ELR (cell line): ENCODE measurements at places on chromosomes 16 and 17.
A peak's percentile ranks its signal among the peaks of the same experiment; 100 is the strongest.

DNA sequence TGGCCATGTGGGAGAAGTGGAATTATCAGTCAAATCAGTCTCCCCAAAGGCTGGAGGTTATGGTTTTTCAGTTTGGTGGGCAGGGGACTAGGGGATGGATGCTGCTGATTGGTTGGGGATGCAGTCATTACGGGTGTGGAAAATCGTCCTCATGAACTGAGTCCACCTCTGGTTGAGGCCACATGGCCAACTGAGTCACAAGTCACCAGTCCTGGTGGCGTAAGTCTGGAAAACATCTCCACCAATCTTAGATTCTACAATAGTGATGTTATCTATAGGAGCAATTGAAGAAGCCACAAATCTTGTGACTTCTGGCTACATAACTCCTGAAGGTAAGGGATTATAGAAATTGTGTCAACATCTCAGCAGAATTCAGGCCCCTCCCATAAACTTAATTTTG lies 5.2 kb upstream of the RNF135 start:
- DNase-seq, result no peak

GRCh38 chr16:27251541-27252205 lies 16.9 kb downstream of the NSMCE1 start:
- no peak for DNase-seq

DNA sequence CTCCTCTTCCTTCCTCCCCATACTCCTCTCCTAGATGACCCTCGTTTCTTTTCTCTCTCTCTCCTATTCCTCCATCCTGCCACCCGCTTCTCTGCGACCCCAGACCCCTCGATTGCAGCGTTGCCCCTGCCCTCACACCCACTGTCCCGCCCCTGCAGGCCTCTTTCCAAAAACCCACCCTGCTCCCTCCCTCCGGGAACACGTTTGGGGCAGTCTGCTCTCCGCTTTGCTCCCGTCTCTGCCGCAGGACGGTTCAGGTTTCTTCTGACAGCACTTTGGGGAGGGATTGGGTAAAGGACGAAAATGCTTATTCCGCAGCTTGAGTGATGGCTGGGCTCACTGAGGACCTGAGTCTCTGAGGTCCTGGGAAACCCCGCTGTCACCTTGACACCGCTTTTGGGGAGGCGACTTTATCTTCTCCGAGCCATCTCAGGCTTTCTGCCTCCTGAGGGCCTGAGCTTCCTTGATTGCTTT lies 690 bp downstream of the NDE1 start:
- peak; percentile 23 for DNase-seq

GRCh38 chr16:85392756-85393673 lies 220.1 kb upstream of the GSE1 start:
- DNase-seq, result no peak

- DNase-seq, result peak; percentile 76
Observed at GRCh38 chr17:31696184-31696602, 162.9 kb downstream of the COPRS start.

DNA sequence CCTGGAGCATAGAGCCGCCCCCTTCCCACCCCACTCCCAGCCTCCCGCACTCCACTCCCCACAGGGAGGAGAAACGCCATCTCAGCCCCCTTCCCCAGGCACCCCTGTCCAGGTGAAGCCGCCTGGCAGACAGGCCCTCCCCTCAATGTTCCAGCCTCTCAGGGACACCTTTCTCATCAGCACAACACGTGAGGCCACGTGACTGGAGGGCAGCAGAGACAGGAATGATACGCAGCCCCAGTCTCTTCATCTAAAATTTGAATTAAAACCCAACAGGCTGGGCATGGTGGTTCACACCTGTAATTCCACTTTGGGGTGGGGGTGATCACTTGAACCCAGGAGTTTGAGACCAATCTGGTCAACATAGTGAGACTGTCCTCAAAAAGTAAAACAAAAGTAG lies 20.2 kb upstream of the AATK start:
- DNase-seq, result no peak

DNA sequence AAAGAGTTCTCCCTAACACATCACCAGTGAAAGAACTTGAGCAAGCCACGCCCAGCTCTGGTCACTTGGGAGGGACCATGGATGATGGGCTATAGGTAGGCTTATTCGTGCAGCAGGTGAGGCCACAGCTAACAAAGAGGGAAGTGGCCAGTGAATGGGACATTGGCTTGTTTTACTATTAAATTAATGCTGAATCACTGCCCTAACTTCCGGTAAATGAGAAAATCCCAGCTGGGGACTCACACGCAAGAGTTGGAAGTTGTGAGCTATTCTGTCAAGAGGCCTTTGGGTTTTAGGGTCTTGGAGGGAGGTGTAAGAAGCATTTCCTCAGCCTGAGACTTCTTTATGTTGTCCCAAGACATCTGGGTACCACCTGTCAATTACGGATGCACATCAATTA lies 315.3 kb downstream of the XYLT1 start:
- no peak for DNase-seq

GRCh38 chr16:86213437-86214205 lies 296.7 kb upstream of the FOXF1 start:
- no peak for DNase-seq

- DNase-seq, result no peak
Observed at GRCh38 chr17:43014020-43014648, 7.5 kb downstream of the IFI35 start.

GRCh38 chr16:85946541-85947124 lies 47.7 kb downstream of the IRF8 start:
- DNase-seq, result no peak

DNA sequence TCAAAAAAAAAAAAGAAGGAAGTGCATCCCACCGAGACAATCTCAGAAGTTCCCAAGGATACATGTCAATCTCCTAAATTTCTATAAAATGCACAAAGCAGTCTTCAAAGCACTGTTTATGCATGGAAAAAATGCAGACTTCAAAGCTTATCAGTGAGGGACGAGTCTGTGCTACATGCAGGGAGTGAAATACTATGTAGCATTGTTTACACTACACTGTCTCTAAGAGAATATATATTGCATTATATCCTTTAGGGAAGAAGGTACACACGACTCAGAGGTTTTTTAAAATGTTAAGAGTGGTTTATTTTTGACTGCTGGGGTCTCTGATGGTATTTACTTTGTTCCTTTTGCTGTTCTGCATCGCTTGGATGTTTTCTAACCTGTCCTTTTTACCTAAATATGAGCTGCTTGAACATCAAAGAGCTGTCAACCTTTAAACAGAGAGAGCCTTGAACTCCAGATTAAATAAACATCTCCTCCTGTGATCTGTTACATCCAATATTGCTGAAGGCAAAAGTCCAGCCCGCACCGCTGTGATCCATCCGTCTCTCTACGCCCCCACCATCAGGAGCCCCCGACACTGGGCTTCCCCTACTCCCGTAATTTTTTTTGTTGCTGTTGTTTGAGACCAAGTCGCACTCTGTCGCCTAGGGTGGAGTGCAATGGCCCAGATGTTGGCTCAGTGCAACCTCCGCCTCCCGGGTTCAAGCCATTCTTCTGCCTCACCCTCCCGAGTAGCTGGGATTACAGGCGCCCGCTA lies 1.4 kb downstream of the FBXO31 start:
- no peak for DNase-seq

DNA sequence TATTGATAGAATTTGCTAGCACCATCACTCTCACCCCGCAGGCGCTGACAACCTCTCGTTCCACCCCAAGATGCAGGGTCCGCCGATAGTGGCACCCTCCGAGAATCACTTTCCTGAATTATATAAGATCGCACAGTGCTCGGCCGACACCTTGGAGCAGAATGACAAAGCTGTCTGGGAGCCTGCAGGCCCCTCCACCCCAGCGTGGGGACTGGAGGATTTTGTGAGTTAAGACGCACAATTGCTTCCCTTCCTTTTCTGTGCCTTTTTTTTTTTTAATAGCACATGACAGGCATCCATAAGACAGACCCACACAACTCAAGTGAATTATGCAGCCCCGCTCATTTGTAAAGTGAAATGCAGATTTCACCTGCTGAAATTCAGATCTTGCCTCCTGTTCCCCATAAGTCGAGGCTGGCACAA lies 155.3 kb downstream of the C16orf78 start:
- DNase-seq, result no peak

DNA sequence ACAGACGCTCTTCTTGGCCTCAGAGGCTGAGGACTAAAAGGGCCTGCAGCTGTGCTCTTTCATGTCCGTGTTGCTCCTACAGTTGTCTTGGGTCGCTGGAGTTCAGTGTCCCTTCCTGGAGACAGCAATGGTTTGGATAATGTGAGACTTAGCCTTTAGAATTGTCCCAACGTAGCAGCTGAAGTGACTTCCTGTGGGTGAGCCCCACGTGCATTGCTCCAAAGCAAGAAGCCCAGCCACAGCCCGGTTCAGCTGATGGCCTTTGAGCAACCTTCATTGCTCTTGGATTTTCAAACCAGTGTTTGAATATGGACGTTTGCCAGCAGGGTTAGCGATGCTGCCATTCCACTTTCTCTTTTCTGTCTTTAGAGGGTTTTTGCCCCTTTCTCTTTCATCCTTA lies 19.7 kb downstream of the TMEM11 start:
- DNase-seq, result no peak

GRCh38 chr17:79612468-79613194 lies 1.8 kb upstream of the RBFOX3 start:
- DNase-seq, result peak; percentile 63

DNA sequence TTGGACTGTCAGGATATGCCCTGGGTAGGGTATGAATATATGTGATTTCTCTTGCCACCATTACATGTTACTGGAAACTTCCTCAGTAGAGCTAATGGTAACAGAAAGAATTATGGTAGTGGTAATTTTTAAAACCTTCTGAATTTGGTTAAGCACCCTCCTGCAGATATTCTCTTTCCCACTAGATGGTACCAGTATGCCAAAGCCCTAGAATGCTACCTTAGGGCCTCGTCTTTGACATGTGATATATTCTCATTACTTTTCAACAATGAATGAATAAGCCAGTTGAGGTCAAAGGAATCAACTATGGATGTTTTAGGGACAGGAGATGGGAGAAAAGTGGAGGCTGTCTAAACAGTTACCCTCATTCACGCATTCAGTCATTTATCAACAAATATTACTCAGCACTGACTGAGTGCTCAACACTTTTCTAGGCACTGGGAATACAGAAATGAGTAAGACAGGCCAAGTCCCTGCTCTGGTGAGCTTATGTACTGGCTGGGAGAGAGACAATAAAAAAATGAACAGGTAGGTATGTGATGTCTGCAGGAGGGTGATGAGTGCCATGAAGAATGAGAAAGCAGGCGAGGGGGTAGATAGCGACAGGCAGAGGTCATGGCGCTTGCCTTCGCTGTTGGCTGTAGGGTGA lies 14.7 kb downstream of the CDH13 start:
- DNase-seq, result peak; percentile 73

- peak; percentile 84 for DNase-seq
Observed at GRCh38 chr17:8056232-8056975, 17.5 kb downstream of the ALOX15B start.
